T-cell (primary cell): ENCODE measurements at places on chromosomes 5 and 9. TPM values are rescaled to one million over a fixed set of nuclear protein-coding genes. Genes with fewer than 3 reads are reported as not detected.

BTNL8 gene
- total RNA-seq, result not detected

DNA sequence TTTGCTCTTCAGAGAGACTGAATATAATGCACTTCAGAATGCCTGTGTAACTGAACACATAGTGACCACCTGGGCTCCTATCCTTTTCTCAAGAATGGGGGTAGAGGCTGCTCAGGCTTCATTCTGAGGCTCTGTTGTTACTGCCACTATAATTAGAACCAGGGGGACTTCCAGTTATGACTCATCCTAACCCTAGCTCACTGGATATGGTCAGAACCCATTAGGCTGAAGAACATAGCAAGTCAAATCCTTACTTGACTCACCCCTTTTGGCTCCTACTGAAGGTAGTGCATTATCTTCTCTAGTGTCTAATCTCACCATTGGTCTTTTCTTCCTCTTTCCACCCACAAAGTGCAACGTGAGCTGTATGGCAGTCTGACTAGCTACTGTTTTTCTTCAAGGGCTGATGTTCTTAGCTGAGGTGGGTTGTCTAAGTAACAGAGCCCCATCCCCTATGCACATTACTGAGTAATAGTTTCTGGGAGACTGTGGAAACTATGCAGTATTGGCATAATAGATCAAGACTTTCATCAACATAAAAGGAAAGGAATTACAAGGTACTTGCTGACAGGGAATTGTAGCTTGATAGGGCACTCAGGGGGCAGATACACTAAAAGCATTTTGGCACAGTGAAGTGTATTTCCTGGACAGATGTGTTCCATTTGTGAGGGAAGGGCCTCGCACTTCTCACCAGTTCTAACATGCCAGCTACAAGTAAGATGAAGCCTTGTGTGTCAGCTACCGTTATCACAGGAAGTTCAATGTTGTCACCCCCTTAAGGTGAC is 431.0 kb upstream of the MEF2C start:
- H3K4me1 ChIP-seq, result no peaks in the 10 kb centered on the region
- no peak overlapping the region for H3K4me3 ChIP-seq
- no peaks in the 10 kb centered on the region for H3K36me3 ChIP-seq
- H3K27ac ChIP-seq, result no peak overlapping the region

DNA sequence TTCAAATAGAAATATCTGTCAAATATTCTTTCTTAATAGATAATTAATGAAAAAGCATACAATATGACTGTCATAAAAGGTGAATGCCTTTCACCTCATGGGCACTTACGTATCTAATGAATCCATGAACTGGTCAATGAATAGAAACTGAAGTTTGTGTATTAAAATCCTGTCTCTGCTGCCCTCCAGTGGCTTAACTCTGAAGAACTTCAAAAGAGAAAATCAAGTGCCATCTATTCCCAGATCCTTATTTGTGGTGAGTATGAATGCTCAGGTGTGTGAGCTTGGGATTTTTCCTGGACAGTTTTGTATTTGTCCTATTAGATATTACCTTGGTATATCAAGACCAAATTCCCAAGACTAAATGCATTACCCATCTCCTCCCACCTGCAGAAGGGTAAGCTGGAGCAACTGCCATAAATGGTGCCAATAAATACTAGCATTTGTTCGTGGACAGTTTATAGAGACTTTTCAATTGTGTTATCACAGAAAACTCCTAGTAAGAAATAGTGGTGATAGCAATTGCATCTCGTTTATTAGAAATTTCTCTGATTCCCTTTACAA is 44.0 kb upstream of the SVEP1 start:
- H3K27me3 ChIP-seq, result no peaks in the 10 kb centered on the region
- H3K4me3 ChIP-seq, result no peak overlapping the region

- DNase-seq, result no peak
- no peaks in the 10 kb centered on the region for H3K4me1 ChIP-seq
- H3K4me3 ChIP-seq, result no peak overlapping the region
Measured at GRCh38 chr5:163773226-163773625, 267.8 kb downstream of the MAT2B start.

GRCh38 chr9:2755285-2755684 is 38.0 kb downstream of the KCNV2 start:
- no peak overlapping the region for H3K4me3 ChIP-seq
- H3K27me3 ChIP-seq, result no peaks in the 10 kb centered on the region
- DNase-seq, result no peak
- no peak overlapping the region for H3K27ac ChIP-seq

- H3K4me1 ChIP-seq, result no peaks in the 10 kb centered on the region
- no peak overlapping the region for H3K27ac ChIP-seq
- H3K27me3 ChIP-seq, result no peaks in the 10 kb centered on the region
- no peaks in the 10 kb centered on the region for H3K36me3 ChIP-seq
- no peak overlapping the region for H3K4me3 ChIP-seq
Measured at GRCh38 chr5:95426227-95426626, 35.1 kb downstream of the FAM81B start.

GRCh38 chr9:109460576-109460975 is 37.5 kb downstream of the PTPN3 start:
- DNase-seq, result no peak
- no peak overlapping the region for H3K4me3 ChIP-seq
- no peaks in the 10 kb centered on the region for H3K36me3 ChIP-seq
- H3K27me3 ChIP-seq, result peaks cover 13% of the 10 kb centered on the region
- H3K27ac ChIP-seq, result no peak overlapping the region
- no peaks in the 10 kb centered on the region for H3K4me1 ChIP-seq

DNA sequence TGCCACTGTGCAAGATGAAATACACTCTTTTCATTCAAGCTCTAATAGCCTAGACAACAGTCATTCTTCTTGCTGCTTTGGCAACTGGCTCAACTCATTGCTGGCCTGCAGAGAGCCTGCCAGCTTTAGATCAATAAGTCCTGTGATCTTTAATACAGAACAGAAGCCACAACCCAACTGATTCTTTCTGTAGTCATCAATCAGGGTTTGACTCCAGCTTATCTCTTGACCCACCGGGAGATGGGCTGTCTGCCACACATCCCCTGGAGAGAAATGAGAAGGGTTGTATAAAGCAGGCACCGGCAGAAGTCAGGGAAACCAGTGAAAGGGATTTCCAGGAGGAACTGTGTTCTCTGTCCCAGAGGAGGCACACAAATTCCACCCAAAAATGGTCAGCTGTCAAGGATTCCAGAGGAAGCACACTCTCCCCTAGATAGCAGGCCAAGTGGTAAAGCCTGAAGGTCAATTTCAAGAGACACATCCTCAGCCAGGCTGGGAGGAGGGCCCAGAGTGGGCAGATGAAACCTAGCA is 24.5 kb downstream of the LHFPL2 start:
- no peaks in the 10 kb centered on the region for H3K36me3 ChIP-seq
- H3K4me1 ChIP-seq, result no peaks in the 10 kb centered on the region
- no peak overlapping the region for H3K4me3 ChIP-seq
- no peak overlapping the region for H3K27ac ChIP-seq

DNA sequence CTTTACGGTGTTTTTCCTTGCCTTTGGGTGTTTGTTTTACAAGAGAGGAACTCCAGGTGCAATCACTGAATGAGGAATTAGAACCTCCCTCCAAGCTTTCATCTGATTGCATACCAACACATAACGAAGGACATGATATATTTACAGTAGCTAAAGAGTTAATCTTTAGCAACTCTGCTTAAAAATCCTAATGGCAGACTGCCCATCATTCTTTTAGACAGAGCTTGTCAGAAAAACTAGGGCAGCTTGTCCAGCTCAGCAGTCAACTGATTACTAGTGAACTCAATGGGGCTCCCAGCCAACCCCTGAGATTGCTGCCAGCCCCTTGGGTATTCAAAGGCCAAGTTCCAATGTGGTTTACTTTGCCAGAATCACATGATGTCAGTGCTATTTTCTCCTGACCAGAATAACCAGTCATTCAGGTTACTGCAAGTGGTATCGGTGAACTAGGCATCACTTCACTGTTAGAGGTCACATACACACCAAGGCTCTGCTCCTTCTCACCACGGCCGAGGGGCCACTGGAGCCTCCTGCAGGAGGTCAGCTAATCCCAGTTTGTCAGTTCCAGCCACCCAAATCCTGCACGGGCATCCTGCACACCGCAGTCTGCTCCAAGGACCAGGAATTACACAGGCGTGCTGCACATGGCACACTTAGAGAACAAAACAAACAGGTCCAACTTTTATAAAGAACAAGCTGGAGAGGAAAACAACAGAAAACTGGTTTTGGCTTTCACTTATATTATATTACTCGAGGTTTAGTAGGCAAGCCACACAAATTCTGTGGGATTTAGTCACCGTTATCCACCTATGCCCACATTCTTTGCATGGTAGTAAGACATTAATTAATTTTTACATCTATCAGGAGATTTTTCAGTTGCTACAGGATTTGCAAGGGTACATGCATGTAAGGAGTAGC is 62.5 kb downstream of the NFIB start:
- no peak overlapping the region for H3K27ac ChIP-seq
- no peaks in the 10 kb centered on the region for H3K4me1 ChIP-seq
- H3K36me3 ChIP-seq, result no peaks in the 10 kb centered on the region
- no peak for DNase-seq
- H3K27me3 ChIP-seq, result no peaks in the 10 kb centered on the region

GRCh38 chr9:5357431-5358105 is 17.9 kb upstream of the RLN1 start:
- H3K27me3 ChIP-seq, result no peaks in the 10 kb centered on the region
- no peak for DNase-seq
- no peaks in the 10 kb centered on the region for H3K36me3 ChIP-seq

DNA sequence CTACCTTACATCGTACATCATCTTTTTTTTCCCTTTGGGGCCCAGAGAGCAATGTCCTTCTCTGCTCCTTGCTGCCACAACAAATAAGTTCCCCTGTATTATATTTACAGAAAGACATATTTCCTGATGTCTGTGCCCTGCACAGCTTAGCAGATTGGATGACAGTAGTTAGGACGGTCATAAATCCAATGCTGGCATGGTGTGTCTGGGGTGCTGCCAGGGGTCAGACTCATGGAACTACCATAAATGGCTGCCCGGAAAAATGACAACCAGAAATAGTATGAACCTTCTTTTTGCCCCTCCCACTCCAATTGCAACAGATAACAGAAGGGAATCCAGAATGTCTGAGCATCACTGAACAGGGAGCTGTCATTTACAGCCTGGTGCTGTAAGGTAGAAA is 511.1 kb downstream of the PSAT1 start:
- H3K27ac ChIP-seq, result no peak overlapping the region
- DNase-seq, result no peak
- no peak overlapping the region for H3K4me3 ChIP-seq
- H3K27me3 ChIP-seq, result no peaks in the 10 kb centered on the region
- no peaks in the 10 kb centered on the region for H3K4me1 ChIP-seq

DNA sequence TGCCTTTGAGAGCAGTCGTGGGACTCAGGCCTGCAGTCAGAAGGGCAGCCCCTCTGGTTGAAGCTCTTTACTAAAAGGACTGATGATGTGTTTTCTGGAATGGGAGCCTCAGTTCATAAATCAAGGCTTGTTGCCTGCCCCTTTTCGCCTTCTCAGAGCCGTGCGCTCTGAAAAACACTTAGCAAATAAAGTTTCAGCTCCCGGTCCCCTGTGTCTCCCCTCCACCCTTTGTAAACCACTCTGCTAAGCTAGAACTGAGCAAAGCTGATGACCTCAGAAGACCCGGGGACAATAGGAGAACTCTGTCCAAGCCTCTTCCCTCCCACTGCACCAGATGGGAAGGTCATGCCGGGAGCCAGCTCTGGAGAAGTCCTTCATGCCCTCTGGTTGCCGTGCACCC is 39.3 kb upstream of the ADRA1B start:
- no peak overlapping the region for H3K27ac ChIP-seq
- H3K36me3 ChIP-seq, result no peaks in the 10 kb centered on the region
- H3K4me1 ChIP-seq, result no peaks in the 10 kb centered on the region
- no peak overlapping the region for H3K4me3 ChIP-seq

DNA sequence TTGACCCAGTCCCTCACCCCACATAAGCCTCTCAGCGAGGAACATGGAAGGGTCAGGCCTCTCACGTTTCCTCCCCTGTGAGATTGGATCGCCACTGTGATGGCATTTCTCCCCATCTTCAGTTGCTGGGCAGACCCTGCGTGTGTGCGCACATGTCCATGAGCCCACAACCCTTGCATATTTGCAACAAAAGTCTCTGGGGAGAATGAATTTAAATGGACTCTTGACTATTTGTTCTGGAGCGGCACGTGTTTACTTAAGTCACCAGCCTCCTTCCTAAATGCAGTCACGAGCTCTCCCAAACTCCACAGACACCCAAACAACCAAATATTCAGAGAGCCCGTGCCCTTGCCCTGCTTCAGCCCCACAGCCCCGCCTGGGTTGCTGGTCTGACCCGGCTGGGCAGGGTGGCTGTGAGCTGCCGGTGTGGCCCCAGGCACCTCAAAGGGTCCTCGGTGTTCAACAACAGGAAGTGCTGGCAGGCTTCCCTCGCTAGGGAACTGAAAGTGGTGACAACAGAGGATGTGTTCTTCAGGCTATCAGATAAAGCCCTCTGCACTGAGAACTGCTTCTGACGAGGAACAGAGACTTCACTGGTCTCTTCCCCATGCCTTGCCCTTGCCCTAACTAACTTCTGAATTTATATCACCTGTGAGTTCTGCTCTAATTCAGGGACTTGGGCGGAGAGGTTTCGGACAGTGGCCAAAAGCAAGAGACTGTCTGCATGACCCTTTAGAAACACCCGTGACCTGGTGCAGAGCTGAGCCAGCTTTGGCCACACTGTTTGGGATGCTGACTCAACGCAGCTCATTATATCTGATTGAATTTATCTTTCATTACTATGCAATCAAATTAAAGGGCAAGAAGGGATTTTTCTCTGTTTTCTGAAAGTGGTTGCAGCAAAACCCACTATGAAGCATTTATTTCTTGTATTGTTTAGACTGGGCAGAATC is 19.2 kb upstream of the CD180 start:
- H3K4me3 ChIP-seq, result peak overlapping the region; percentile 25
- peak; percentile 66 for DNase-seq
- H3K36me3 ChIP-seq, result no peaks in the 10 kb centered on the region

DNA sequence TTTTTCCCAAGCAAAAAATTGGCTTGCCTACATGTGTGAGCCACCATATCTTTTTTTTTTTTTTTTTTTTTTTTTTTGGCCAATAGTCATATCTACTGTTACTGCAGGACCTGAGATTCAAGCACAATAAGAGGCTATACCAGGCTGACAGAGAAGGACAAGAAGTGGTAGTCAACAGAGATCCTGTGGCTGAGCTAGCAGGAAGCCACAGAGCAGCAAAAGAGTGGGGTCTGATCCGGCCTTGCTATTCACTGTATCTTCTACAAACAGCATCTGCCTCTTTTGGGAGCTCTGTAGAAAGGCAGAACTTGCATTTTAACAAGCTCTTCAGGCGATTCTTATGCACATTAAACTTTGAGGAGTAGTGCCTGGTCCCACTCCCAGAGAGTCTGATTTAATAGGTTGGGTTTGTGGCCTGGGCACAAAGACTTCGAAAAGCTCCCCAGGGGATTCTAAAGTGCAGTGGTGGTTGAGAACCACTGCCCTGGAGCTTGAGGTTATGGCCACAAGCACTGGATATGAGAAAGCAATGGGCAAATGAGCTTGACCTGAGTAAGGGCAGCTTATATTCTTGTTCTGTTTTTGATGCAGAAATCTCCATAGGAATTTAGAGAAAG is 162.8 kb downstream of the PIK3R1 start:
- H3K27me3 ChIP-seq, result no peaks in the 10 kb centered on the region
- no peak overlapping the region for H3K4me3 ChIP-seq
- H3K36me3 ChIP-seq, result no peaks in the 10 kb centered on the region
- peaks cover 15% of the 10 kb centered on the region for H3K4me1 ChIP-seq
